ENCODE measurements at places on chromosomes 5 and 9.

GRCh38 chr9:75666856-75667554 is 223.5 kb upstream of the PCSK5 start:
- no peak for DNase-seq

- no peak for DNase-seq
Measured at GRCh38 chr9:137388589-137389427, 34.2 kb downstream of the EXD3 start.

DNA sequence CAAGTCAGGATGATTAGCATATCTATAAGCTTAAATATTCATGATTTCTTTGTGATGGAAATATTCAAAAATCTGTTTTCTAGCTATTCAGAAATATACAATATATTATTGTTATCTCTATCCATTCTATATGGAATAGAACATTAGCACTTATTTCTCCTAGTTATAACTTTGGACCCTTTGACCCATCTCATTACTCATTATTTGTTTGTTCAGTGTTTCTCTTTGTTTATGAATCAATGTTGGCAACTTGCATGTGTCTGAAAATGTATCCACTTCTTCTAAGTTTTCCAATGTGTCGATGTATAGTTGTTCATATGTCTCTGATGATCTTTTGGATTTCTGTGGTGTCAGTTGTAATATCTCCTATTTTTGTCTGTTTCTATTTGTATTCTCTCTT is 1059.3 kb downstream of the CDH9 start:
- DNase-seq, result no peak

GRCh38 chr5:58670582-58670981 is 87.7 kb downstream of the RAB3C start:
- DNase-seq, result no peak

DNA sequence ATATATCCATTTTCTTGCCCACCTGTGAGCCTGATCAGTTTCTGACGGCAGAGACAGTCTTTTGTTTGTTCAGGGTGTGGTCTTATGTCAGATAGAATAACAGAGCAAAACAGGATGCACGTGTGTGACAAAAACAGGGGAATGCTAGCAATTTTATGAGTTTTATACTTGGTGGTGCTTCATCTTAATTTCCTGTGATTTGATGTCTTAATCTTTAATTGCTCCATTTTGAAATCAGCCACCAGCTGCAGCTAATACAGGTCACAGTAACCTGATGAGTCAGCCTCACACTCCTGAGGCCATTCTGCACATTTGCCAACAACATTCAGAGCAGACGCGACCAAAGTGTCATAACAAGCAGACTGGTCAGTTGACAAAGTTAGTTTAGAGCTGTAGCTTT is 42.3 kb upstream of the JMY start:
- DNase-seq, result no peak
